ENCODE measurements at places on chromosomes 11 and 22.

DNA sequence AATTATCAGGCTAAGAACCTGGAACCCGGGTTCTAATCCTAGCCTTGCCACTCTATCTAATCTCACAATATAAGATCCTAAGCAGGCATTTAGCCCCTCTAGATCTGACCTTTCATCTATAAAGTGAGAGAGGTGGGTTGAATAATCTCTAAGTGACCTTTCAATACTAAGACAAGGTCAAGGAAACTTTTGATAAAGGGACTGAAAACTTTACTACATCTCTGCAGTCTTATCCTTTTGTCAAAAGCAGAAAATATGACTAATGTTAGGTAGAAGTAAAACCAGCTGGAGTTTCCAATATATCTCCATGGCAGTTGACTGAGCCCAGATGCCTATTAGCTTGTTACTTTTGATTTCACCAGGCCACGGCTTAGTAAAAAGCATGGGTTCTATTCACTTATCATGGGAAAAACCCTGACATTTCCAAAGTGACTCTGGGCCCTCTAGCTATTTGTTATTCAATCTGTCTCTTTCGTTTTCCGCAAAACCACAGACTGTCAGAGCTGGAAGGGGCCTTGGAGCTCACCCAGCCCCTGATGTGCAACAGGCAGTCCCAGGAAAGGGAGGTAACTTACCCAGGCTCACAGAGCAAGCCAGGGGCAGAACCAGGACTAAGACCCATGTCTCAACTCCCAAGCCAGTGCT lies 75.8 kb downstream of the RAB30 start:
- no peak for DNase-seq

DNA sequence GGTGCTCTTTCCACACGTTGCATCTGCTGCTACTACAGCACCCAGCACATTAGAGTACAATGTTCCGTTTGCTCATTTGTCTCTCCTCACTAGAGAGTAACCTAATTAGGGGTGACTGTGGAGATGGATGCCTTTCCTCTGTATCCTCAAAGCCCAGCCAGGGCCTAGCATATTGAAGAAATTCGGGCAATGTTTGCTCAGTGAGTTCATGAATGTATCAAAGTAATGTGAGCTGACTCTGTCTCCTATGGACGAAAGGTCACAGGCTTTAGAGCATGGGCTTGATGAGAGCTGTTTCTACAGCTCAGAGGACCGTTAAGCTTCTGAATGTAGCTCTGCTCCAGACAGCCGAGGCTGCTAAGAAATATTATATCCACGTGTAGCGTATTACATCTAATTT lies 67.5 kb downstream of the C11orf58 start:
- no peak for DNase-seq

- no peak for DNase-seq
Measured at GRCh38 chr11:13143486-13144297, 133.9 kb upstream of the BMAL1 start.

DNA sequence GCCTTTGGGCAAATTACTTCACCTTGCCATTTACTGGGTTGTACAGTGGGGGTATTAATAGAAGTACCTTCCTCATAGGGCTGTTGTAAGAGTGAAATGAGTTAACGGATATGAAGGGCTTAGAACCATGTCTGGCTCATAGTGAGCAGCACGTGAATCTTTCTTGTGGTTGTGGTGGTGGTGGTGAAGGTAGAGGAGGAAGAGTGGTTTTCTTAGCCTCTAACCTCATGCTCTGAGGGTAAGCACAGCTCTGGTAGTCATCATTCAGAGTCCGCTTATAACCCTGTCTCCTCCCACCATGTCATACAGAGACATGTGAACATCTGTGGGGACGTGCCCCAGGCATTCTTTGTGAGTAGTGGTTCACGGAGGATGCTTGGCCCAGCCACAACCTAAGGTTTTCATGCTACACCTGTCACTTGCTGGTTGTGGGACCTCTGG lies 43.6 kb downstream of the TEAD1 start:
- DNase-seq = peak; percentile 65

All from activated effector memory CD4-positive, alpha-beta T cell treated with anti-CD3 and anti-CD28 coated beads, Interleukin-2, amount 50 U/mL, for 16 hours (primary cell).